ENCODE measurements at places on chromosomes 1 and 21. TPM values are rescaled to one million over a fixed set of nuclear protein-coding genes. Genes with fewer than 3 reads are reported as not detected.

CFAP107 gene
- total RNA-seq, result not detected

SMIM1 gene
- total RNA-seq, result 4.4 TPM

WARS2 gene
- total RNA-seq, result 22.5 TPM

RNF223 gene
- not detected for total RNA-seq

DNA sequence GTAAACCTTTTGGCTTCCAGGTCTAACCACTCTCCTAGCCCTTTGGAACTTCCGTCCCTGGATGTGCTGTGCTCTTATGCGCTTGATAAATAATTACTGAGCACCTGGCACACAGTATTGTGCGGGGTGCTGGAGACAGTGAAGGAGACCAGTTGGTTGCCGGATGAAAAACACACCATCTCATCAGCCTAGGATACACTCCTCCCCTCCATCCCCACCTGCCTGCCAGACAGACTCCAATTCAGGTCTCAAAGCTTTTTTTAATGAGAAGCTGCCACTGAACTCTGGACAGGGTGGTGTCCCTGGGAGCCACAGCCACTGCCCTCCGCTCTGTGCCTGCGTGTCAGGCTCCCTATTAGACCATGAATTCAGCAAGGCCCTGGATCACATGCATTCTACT lies 9.2 kb downstream of the GNB1 start:
- DNase-seq, result no peak

DNA sequence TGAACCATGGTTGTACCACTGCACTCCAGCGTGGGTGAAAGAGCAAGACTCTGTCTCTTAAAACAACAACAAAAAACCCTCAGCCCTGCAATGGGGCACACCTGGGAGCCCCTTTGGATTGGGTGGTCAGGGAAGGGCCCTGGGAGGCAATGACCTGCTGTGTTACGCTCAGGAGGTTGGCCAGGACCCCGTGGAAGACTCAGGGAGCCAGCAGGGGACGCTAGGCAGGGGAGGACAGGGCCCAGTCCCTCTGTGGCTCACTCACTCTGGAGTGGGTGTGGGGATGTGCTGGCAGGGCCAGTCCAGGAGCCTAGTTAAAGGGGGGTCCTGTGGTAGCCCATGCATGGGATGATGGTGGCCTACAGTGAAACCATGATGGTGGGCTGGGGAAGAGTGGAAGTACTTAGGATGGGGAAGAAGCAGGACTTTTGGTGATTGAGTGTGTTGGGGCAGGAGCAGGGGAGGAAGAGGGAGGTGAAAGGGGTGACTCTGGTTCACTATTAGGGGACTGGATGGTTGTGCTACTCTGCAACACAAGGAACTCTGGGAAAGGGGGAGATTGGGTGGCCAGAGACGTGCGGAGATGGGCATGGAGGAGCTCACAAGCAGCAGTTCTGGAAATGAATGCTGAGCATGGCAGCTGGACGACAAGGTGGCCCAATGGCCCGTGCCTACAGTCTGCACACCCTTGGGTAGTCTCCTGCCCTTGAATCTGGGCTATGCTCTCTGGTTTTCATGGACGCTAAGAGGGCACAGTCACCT lies 56.3 kb upstream of the FAM20B start:
- DNase-seq, result no peak

GRCh38 chr1:38297842-38298241 lies 251.2 kb upstream of the POU3F1 start:
- DNase-seq, result no peak

DNA sequence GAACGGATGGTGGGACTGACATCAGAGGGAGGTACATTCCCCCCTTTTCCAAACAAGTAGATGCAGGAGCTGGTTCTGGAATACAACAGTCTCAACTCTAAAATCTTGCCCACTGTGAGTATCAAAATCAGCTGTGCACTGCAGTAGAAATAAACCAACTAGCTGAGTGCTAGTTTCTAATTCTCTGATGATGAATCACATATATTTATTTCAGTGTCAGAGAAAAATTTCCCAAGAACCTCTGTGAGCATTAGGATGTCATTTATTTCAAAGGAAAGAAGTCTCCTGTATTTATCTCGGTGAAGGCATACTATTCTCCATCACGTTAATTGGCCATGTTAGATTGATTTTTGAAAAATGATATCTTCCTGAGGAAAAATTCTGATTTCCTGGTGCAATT lies 67.1 kb downstream of the LHX9 start:
- no peak for DNase-seq

DNA sequence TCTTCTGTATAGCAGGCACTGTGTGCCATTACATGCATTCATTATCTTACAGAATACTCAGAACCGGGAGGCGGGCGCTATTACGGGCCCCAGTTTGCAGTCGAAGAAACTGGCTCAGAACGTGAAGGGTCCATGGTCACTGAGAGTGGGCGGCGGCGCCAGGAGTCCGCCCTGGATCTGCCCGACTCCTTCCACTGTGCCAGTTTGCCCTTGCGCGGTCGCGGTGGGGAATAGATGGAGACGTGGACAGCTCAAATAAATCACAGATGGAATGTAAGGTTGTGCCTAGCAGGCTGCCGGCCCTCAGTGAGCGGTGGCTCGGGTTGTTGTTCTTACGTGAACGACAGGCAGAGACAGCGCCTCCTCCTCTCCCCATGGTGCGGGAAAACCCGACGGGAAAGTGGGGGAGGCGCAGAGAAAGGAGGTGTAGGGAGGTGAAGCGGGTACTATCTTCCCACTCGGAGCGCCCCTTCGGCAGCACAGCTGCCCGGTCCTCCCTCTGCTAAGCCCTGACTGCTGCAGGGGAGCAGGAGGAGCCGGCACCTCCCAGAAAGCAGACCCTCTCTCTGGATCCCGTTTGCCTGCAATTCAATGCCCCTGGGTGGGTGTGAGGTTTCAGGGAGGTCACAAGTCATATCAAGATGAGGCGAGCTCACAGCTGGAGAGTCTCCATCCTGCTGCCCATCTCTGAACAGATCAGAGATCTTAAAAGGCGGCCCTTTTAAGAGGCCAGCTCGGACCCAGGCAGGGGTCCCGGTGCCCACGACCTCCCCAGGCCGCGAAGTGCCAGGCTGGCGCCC lies 1.1 kb downstream of the COL9A2 start:
- DNase-seq, result no peak

DNA sequence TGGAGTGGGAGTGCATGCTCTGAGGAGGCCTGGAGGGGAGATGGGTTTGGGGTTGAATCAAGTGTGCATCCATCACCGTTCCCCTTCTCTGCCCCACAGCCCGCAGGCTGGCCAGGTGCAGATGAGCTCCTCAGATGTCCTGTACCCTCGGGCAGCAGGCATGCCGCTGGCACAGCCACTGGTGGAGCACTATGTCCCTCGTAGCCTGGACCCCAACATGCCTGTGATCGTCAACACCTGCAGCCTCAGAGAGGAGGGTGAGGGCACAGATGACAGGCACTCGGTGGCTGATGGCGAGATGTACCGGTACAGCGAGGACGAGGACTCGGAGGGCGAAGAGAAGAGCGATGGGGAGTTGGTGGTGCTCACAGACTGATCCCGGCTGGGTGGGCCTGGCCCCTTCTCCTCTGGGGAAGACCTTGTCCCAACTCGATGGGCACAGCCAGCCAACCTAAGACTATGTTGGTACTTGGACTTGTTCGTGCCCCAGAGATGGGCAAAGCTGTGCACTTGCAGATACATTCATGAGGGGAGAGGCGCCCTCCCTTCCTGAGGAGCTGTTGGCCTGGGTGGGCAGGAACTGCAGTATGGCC lies 26.0 kb downstream of the ETNK2 start:
- DNase-seq, result no peak

- DNase-seq, result no peak
Observed at GRCh38 chr1:156894001-156894400, 483 bp downstream of the PEAR1 start.

GRCh38 chr1:63668298-63668697 lies 75.1 kb downstream of the PGM1 start:
- DNase-seq, result no peak

- peak; percentile 22 for DNase-seq
Observed at GRCh38 chr21:34704119-34704518, 35.3 kb downstream of the CLIC6 start.

GRCh38 chr1:163120372-163120771 lies 51.2 kb downstream of the RGS4 start:
- DNase-seq, result no peak

- no peak for DNase-seq
Observed at GRCh38 chr1:4395158-4395557, 259.3 kb upstream of the AJAP1 start.

GRCh38 chr1:157774412-157774811 lies 2.5 kb downstream of the FCRL2 start:
- no peak for DNase-seq

DNA sequence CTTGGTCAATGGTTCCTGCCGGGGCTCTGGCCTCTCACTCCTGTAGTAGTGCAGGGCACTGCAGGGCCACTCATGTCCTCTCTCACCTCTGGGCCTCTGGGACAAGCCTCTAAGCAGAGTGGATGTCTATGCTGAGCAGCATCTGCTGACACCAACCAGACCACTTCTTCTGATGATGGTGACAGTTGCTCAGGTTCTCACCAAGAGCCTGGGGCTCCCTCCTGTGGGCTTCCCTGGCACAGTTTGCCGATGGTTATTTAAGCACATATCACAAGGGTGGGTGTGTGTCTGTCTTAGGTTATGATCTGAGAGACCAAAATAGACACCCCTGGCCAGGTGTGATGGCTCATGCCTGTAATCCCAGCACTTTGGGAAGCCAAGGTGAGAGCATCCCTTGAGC lies 17.4 kb upstream of the GPR137B start:
- no peak for DNase-seq

- DNase-seq, result peak; percentile 78
Observed at GRCh38 chr1:171841050-171841910, at the start of gene DNM3. Gene DNM3, plus strand, starts transcription at chr1:171841498. Its CDS starts 159 bp downstream, at chr1:171841657.
